ENCODE measurements at places on chromosomes 6 and 20.
A peak's percentile ranks its signal among the peaks of the same experiment; 100 is the strongest.

DNA sequence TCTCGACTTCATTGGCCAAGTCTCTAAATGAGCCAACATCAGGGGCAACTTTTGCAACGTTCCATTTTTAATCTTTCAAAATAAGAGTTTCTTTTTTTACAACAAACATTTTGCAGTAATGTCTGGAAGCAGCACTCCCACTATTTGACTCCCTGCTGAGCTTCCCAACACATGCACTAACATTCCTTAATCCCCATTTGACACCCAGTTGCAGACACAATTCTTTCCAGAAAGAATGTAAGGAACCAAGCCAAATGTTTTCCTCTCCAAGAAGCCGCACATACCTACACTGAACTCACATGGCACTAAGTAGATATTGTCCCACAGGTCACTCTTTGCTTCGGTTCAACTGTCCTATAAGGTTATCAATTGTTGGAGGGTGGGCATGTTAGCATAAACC lies 165.6 kb downstream of the GRM1 start:
- no peak for DNase-seq

DNA sequence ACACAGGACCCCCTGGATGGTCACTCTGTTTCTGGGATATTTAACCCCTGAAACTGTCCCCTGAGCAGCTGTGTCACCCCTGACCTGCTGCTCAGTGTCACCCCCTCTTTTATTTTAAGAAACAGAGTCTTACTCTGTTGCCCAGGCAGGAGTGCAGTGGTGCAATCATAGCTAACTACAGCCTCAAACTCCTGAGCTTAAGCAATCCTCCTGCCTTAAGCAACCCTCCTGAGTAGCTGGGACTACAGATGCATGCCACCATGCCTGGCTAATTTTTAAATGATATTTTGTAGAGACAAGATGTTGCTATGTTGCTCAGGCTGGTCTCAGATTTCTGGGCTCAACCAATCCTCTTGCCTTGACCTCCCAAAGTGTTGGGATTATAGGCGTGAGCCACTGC lies 21.5 kb upstream of the GTSF1L start:
- no peak for DNase-seq

GRCh38 chr6:32692019-32692418 lies 25.6 kb upstream of the HLA-DQB1 start:
- no peak for DNase-seq

- peak; percentile 74 for DNase-seq
Observed at GRCh38 chr6:27890445-27891319, 21.5 kb downstream of the OR2B2 start.

- DNase-seq, result no peak
Observed at GRCh38 chr6:117481926-117482239, 591 bp upstream of the DCBLD1 start.

DNA sequence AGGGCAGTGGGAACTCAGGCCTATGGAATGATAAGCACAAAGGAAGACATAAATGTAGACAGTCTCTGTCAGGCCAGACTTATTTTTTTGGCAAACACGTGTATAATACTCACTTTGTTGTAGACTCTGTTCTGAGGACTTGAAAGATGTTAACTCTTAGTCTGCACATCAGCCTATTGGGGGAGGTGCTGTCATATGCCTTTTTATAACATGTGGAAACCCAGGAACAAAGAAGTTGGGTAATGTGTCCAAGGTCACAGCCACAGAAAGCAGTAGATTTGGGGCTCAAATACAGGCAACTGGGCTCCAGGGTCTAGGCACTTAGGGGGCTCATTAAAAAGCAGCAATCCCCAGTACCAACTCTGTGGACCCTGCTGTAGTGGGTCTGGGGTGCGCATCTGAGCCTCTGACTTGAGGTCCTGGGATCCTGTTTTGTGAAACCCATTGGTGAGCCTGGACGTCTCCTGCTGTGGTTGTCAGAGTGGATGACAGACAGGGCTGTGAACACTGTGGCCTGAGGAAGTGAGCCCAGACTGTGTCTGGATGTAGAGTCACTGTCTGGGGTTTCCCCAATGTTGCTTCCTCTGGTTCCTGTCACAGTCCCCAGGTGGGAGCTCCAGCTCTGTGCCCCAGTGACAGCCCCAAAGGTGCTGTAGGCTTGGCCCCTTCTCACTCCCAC lies 50.0 kb downstream of the CDH26 start:
- DNase-seq, result no peak

Measured in stimulated activated CD8-positive, alpha-beta memory T cell treated with anti-CD3 and anti-CD28 coated beads, Interleukin-7, amount 100 ng/mL, for 48 hours (primary cell).